Activated CD4-positive, alpha-beta T cell treated with anti-CD3 and anti-CD28 coated beads, Interleukin-2, amount 10 ng/mL, durations not matched to agents 24 days and 14 days (primary cell): ENCODE measurements at places on chromosomes 11 and 22.

- DNase-seq, result no peak
Measured at GRCh38 chr11:9160166-9160565, 68.8 kb upstream of the SCUBE2 start.

DNA sequence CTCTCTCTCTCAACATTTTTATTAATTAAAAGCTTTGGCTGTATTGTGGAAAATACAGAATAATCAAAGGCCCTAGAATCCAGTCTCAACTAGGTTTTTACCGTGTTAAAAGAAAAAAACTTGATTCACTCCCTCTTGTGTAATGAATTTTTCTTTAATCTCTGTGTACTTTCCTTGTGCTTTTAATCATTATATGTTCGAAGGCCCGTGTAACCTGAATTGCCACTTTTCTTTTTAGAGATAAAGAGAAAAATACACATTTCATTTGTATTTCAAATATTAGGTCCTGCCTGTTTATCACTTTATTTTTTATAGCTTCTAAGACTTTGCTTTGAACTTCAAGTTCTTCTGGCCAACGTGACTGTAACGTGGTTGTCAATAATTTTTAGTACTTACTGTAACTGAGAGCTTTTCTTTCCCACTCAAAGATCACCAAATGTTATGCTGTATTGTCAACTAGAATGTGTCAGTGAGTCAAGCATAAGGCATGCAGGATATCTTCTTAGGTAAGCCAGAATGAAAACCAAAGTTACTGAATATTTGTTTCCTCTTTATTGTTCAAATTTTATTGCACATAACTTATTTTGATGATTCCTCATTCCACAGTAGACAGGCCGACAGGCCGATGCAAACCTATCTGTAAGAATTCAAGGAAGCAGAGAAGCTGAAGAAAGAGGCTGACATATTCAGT is 23.3 kb upstream of the FAR1 start:
- no peak for DNase-seq

GRCh38 chr22:38108561-38109319 is 1.7 kb downstream of the BAIAP2L2 start:
- DNase-seq, result no peak

GRCh38 chr11:25163421-25163820 is 666.6 kb downstream of the LUZP2 start:
- DNase-seq, result no peak

DNA sequence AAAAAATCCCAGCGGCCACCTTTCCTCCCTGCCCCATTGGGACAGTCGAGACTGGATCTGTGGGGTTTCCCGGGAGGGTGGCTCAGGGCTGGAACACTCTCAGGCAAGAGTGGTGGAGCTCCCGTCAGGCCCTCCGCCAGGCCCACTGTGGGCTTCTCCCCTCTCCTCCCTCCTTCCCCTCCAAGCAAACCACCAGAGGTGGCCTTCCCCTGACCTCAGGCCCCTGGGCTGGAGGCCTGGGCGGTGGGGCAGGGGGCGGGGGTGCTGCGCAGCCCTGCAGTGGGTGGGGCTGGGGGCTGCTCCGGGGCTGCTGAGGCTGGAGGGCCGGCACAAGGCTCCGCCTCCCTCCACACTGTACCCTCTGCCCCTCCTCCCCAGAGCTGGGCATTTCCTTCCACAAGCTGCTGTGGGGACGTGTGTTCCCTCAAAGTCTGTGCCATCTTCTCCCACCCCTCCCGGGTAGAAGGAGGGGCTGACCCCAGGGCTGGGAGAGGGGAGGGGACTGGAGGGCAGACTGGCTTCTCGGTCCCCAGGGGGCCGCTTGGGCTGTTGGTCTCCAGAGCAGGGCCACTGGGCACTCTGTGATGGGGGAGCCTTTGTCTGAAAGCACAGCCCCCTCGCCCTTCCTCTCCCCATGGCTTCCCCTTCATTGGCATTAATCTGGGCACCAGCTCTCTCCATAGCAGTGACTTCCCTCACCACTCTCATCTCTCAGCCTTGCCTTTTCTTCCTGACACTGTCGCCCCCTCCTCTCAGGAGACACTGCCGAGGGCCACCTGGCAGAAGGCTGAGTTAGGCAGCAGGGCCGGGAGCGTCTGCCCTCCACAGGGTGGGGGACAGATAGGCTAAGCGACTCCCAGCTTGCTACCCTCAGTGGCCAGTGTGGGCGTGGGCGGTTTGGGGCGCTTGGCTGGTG is 7.1 kb downstream of the RCOR2 start:
- DNase-seq, result no peak

GRCh38 chr11:43852057-43852636 is 28.5 kb upstream of the ALKBH3 start:
- DNase-seq, result peak; percentile 89

DNA sequence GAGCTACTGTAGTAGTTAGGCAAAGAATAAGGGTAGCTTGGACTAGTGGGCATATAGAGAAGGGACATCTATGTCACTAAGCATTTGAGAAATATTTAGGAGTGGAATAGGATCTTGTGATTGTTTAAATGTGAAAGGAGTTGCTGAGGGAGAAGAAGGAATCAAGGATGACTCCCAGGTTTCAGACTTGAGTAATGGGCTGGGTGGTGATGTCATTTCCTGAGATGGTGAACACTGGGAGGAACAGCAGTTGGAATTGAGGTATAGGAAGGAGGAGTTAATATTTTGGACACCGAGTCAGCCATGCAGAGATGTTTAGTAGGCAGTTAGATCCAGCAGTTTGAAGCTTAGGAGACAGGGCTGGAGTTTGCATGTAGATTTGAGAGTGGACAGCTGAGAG is 40.1 kb downstream of the REXO2 start:
- no peak for DNase-seq
